ENCODE measurements at places on chromosomes 1 and 21.

DNA sequence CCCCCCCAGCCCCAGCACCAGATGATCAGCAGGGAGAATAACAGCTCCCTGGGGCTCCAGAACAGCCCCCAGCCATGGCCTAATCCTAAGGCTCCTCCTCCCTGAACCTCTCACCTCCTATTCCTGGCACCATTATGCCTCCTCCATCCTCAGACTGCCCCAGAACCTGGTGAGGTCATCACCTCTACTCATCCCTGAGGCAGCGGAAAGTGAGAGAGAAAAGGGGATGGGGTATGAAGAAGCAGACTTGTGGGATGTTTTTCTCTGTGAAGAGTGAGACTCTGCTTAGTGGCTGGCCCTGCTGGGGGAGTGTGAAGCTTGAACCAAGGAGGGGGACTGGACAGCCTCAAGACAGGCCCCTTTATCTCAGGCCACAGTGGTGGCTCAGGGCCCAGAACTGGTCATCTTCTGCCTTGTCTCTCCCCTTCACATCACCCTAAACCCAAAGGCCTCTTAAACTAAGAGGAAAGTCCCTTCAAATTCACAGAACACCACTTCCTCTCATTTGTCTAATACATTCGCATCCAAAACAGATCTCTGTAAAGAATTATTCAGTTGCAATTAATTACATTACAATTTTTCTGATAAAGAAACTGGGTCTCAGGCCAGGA, 2.2 kb upstream of the PPM1J start:
- DNase-seq, result no peak

DNA sequence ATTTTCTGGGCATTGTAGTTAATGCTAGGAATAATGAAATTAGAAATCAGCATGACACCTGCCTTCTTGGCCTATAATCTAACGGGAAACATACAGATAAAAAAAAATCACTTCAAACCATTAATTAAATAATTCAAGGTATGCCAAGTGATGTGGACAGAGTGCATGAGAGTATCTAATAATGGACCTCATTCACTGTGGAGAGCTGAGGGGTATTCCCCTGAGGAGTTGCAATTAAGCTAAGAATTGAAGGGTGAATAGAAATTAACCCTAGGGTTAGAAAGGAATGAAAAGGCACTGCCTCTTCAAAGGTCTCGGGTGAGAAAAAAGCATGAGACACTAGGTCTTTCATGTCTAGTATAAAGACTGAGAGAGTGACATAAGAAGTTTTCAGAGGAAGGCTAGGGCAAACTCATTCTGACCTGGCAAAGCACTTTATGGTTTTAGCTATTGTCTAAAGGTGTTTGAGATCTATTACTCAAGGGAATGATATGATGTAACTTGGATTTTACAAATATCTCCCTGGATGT, 466.1 kb downstream of the KCNT2 start:
- DNase-seq, result no peak

DNA sequence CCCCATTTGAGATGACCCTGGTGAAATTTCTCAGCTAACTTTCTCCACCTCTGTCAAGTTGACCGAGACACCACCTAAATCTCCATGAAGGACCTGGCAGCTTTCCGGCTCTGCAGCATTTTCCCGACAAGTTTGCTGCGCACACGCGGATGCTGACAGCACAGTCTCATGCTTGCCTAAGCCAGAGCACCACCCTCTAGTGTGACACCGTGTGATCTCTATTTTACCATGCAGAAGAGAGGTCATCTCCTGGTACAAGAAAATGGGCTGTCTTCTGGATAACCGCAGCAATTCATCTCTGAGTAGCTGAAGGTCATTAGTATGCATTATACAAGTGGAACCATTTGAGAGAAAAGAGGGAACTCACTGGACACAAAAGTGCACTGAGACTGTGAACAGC, 38.9 kb upstream of the H6PD start:
- no peak for DNase-seq

- peak; percentile 89 for DNase-seq
Observed at GRCh38 chr1:77513839-77514763, 168.4 kb downstream of the ZZZ3 start.

- no peak for DNase-seq
Observed at GRCh38 chr1:28519946-28520725, 14.3 kb downstream of the RCC1 start.

DNA sequence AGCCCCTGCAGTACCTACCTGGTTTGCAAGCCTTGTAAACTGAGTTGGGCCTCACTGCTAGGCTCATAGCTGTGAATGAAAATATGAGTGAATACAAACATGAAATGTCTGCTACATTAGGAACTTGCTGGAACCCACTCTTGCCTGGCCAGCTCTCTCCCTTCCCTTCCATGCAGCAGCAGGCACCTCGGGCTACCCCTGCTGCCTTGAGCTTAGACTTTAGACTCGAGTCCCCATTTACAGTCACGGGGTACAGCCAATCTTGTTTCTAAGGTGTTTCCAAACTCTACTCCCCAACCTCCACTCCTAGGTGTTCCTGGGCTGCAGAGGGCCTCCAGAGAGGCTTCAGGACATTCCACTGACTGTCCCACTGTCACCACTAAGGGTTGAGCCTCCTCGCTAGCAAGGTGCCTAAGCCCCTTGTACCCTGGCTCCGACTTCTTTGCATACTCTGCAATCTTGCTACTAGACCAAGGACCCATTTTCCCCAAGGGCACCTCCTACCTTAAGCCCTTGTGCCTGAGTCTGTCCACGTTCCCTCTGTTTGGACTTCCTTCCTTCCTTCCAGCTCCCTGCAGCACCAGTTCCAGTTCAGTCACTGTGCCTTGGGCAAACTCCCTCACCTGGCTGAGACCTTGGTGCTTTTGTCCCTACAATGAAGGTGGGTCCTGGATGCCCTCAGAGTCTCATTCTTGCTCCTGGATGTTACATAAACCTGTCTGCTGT, 36.9 kb downstream of the CDK18 start:
- DNase-seq, result no peak

GRCh38 chr1:201268604-201269151, 14.6 kb upstream of the PKP1 start:
- peak; percentile 74 for DNase-seq

DNA sequence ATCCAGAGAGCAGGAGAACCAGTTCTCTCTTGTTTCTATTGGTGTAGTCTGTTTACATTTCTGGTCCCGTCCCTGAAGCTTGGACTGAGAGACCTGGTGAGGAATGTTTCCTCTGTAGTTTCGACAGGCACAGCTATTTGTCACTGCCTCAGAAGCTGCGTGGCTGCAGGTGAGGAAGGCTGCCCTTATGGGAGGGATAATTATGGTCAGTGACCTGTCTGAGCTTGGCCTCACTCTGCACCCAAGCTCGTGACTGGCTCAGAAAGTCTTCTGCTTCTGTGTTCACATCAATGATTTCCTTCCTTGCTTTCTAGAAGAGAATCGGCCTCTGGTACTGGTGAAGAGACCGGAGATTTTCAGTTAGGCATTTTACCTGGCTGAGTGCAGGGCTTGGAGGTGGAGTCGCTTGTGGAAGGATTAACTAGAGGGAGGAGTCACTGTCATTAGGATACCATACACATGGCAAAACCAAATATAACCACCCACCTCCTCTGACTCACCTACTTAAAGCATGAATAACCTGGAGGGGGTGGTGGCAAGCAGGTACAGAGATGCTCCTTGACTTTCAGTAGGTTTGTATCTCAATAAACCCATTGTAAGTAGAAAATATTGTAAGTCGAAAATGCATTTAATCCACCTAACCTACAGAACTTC, 19.9 kb upstream of the WDR26 start:
- DNase-seq, result no peak

DNA sequence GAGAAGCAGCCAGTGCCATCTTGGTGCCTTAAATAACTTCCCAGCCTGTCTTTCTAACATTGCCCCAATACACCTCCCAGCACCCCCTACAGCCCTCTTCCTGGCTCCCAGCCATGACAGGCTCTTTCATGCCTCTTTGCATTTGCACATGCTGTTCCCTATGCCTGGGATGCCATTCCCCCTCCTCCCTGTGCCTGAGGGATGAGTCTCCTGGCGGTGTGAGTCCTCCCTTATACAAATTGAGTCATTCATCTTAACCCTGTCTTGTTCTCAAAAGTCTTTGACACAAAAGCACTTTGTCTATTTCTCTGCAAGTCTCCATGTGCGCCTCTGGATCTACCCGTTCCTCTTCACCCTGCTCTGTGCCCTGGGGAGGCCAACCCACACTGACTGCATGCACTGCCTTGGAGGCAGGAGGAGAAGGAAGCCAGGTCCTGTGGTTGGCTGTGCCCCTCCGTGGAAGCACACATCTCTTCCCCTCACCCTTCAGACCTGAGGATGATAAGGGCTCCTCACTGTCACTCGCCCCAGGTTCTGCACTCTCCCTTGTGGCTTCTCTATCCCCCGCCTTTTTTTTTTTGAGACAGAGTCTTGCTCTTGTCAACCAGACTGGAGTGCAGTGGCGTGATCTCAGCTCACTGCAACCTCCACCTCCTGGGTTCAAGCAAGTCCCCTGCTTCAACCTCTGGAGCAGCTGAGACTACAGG, 25.1 kb downstream of the CDCP2 start:
- no peak for DNase-seq

GRCh38 chr1:14183329-14183728, 415.2 kb upstream of the KAZN start:
- no peak for DNase-seq

DNA sequence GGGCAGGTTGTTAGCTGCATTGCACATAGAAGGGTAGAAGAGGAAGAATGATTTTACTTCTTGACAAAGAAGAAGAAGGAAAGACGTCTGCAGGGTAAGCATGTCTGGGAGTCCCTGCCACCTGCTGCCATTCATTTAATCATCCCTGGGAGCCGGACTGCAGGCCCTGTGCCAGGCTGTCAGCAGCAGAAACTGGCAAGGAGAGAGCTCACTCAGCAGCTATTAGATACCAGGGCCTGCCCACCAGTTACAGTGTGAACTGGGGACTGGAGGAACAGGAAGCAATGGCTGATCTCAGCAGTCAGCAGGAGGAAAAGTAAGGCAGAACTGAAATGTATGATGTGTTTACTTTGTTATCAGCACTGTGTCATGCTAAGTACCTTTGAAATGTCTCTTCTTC, 75.7 kb upstream of the C1orf87 start:
- no peak for DNase-seq

- no peak for DNase-seq
Observed at GRCh38 chr1:161805399-161806197, 39.5 kb downstream of the ATF6 start.

DNA sequence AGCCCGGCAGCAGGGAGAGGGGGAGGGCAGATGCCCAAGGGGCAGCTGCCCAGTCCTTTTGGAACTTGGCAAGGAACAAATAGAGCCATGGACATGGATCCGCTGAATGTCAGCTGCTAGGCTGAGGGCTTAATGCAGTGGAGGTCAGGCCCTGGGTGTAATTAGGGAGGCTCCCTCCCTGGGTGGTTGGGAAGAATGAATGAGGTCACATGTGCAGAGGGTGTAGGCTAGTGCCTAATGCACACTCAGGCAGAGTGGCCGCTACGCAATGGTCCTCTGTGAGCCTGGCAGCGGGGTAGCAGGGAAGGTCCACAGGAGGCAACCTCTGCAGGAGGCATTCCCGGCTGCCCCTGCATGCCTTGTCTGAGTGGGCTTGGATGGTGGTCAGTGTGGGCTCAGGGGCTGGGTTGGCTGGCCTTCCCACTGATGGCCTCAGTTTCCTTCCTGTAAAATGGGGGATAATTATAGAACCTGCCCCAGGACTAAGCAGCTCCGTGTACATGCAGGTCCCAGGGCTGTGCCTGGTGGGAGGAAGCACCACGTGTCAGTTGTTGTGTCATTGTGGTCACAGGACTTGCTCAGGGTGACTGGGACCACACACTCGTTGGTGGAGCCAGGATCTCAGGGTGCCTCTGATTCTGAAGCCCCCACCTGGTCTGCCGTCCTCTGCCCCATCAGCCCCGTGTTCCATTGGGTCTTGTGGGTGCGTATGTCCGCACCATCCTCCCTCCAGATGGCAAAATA, 81.6 kb upstream of the ACTL8 start:
- no peak for DNase-seq

DNA sequence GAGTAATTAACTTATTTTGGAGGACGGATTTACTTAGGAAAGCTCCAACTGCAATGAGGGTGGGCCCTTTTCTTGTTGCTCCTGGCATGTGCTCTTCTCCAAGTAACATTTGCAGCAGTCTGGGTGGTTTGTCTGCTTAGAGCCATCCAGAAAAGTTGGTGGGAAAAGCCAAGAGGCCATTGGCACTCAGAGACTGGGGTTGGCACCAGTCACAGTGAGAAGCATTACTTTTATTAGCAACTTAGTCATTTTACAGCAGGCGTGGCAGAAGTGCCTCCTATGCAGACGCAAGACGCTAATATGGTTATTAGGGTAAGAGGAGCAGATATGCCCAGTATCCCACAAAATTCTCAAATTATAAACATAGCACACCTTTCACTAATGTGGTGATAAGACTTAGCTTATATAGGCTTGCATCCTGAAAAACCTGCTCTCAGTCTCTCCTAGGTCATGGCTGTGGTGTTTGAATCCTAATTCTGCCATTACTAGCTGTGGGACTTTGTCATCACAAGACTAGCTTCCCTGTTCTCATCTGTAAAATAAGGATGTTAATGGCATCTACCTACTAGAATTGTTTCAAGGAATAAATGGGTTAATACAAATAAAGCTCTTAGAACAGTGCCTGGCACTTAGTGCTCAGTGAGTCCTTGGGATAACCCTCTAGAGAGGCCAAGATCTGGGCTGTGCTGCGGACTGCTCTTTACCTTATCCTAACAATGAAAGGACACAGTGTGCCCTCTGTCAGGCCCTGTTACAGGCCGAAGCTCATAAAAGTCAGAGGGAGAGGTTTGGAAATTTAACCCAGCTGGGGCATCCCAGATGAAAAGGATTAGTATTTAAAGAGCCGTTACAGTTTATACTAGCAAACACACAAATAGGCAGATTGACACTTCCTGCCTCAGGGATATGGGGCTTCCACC, 154.6 kb downstream of the ROR1 start:
- DNase-seq, result no peak

DNA sequence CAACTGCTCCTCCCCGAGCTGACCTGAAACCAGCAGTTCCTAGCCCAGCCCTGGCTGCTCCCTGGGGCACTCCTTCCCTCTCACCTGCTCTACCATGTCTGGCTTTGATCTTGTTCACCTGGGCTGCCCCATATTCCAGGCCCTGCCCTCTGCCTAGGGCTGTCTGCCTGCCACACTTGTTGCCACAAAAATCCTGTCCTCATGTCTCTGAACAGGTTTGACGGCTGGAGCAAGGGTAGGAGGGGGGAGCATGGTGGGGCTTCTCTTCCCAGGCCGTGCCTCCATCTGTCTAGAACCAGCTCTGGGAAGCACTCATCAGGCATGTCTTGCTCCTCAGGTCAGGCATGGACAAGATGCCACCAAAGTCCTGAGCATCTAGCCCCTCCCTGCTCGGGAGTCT, 44.3 kb upstream of the WNT2B start:
- DNase-seq, result no peak

GRCh38 chr1:248924696-248925532, 18.9 kb downstream of the PGBD2 start:
- DNase-seq, result peak; percentile 71

- DNase-seq, result peak; percentile 56
Observed at GRCh38 chr1:117967477-117967876, 37.9 kb downstream of the WDR3 start.

All from foreskin fibroblast (primary cell).